ENCODE measurements at places on chromosomes 12 and 14. TPM values are rescaled to one million over a fixed set of nuclear protein-coding genes. Genes with fewer than 3 reads are reported as not detected.

DNA sequence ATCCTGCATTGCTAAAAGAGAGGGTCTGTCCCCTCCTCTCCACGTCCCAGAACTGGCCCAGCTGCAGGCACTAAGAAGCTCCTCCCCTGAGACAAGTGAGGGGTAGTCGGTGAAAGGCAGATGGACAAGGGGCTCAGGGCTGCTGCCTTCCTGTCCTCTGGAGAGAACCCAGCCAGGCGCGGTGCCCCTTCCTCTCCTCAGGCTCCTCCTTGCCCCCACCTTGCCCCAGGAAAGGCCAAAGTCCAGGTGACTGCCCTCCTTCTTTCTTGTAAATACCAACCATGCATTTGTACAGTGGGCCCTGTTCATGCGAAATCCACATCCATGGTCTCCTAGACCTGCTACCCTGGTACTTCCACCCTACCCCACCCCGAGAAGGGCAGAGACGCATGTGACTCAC lies 9.7 kb downstream of the PPP1R1A start:
- peak; percentile 25 for DNase-seq

DNA sequence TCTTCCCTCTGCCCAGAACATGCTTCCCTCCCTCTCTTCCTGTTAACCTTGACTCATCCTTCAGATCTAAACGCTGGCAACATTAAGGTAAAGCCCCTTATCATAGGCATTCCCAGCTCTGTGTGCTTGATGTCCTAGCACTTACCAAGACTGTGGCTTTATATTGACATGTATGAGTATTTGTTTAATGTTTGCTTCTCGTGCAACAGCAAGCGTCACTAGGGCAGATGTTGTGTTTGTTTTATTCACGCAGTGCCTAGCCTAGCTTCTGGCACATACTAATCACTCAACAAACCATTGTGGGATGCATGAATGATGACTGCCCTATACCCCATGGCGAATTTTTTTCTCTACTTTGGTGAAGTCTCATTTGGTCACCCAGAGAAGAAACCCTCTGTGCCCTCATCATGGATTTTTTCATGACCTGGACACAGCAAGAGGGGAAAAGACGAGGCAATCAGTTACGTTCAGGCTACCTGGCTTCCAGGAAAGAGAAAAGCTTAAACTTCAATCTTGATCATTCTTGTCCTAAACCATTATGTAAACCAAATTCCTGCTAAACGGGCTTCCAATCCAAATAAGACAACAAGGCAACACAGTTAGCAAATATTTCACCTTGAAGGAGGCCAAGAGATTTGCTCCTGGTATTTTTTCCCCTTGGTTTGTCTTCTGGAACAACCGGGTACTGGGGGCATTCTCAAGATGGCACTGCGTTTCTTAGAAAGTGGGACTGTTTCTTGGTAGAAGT lies 47.9 kb upstream of the SOCS2 start:
- DNase-seq, result no peak

DNA sequence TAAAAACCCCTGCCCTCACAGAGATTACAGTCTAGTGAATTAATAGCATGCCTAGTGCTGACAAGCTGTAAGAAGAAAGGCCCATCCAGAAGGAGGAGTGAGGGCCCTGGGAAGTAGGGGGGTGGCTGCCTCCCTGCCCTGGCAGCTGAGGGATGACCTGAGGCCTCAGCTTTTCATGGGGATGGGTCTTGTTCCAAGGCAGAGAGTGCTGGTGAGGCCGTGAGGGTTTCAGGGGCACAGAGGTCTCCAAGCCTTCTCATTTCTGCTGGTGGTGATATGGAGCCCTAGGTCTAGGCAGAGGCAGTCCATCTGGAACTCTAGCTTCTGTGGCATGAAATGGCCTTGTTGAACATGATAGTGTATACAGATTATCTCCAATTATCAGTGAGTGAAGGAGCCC lies 114.4 kb downstream of the ZFP36L1 start:
- no peak for DNase-seq

The CATSPERB gene
- 2.1 TPM for total RNA-seq

GRCh38 chr12:75712223-75712622 lies 200.8 kb upstream of the KRR1 start:
- DNase-seq, result peak; percentile 62

The HOXC5 gene
- total RNA-seq, result 4.8 TPM

GRCh38 chr14:80483331-80483730 lies 272.0 kb upstream of the DIO2 start:
- DNase-seq, result no peak

DNA sequence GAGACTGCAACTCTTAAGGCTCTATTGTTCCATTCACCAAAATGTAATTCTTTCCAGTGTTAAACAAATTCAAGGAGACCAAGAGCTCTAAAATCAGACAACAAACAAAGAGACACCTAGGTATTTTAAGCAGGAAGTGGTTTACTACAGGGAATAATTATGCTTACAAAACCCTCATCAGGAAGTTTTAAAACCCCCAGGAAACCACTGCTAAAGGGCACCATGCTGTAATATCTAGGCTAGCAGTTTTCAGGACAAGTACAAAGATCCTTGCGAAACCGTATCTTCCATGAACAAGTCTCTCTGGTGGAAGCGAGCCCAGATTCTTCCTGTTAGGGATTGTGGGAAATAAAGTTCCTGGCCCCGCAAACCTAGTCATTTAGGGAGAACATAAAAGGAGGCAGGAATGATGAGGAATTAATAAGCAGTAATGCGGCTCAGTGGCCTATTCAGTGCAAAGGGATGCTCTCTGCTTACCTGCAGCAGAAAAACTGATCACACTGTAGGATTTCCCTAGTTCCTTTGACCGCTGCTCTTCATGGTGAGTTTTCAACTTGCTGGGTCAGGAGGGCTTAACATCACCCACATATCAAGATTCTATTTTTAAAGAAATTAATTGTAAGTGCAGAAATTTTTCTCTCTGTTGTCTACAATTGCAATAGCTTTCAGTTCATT lies 42.8 kb downstream of the ACSM4 start:
- no peak for DNase-seq

DNA sequence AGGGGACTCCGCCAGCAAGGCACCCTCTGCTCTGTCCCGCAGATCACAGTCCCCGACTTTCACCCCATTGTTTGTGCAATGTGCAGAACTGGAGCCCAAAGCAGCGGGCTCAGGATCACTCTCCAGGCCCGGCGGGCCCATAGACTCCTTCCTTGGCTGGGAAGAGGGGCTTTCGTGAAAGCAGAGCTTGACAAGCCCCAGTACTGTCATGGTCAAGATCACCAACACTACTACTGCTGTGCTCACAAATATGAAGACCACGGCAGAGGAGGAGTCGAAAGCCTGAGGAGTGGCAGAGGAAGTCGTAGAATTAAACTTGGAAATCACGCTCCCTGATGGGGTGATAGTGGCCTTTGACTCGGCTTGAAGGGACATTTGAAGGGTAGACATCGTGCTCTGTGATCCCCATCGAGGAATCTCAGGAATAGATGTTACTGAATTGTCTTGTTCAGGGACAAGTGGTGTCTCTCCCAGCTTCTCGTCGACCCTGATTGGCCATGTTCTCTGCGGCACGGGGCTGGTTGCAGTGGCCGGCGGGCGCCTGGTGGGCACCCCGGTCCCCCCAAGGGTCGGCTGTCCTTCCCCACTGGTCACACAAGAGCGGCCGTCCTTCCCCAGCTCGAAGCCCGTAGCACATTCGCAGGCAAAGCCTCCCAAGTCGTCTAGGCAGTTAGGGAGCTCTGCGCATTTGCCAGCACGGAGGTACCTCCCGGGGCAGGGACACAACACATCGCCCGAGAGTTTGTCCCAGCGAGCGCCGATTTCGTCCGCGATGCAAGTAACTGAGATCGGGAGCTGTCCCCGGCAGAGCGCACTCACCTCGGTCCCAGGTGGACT lies 1.1 kb downstream of the CLEC14A start:
- peak; percentile 70 for DNase-seq

The FGF23 gene
- not detected for total RNA-seq

- no peak for DNase-seq
These were observed 59.5 kb upstream of the TMX1 start for GRCh38 chr14:51180577-51180976.

- DNase-seq, result no peak
These were observed 392.1 kb downstream of the RPS29 start for GRCh38 chr14:49194067-49194466.

GRCh38 chr12:33514893-33515292 lies 75.3 kb upstream of the SYT10 start:
- DNase-seq, result no peak

GRCh38 chr14:101884934-101885576 lies 79.3 kb upstream of the DYNC1H1 start:
- DNase-seq, result no peak

DNA sequence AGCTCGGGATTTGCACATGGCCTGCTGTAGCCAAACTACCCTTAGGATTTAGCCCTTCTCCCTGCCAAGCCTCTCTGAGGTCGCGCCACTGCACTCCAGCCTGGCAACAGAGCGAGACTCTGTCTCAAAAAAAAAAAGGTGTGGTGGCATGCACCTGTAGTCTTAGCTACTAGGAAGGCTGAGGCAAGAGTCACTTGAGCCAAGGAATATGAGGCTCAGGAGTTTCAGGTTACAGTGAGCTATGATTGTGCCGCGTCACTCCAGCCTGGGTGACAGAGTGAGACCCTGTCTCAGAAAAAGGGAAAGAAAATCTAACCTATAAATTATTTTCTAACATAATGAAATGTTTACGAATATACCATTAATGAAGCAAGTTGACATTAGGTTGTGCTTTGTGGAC lies 29.7 kb downstream of the ESRRB start:
- no peak for DNase-seq

The C12orf42 gene
- total RNA-seq, result 0.94 TPM

DNA sequence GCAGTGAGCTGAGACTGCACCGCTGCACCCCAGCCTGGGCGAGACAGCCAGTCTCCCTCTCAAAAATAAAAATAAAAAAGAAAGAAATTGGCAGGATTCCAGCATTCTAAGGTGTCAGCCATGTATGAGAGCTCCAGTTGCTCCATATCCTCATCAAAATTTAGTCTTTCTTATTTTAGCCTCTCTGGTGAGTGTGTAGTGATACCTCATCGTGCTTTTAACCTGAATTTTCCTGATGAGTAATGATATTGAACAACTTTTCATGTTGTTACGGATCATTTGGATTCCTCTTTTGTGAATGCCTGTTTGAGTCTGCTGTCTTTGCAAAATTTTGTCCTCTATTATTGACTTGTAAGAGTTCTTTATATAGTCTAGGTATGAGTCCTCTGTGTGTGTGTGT lies 28.5 kb downstream of the CCDC60 start:
- DNase-seq, result no peak

GRCh38 chr12:52634266-52635056 lies 16.1 kb upstream of the KRT73 start:
- peak; percentile 3 for DNase-seq

GRCh38 chr14:59333668-59334067 lies 131.5 kb downstream of the GPR135 start:
- DNase-seq, result peak; percentile 83

The DPF3 gene
- 2.8 TPM for total RNA-seq

The IFI27L2 gene
- 28.2 TPM for total RNA-seq

- no peak for DNase-seq
These were observed 29.2 kb upstream of the SPTLC2 start for GRCh38 chr14:77645520-77646230.

DNA sequence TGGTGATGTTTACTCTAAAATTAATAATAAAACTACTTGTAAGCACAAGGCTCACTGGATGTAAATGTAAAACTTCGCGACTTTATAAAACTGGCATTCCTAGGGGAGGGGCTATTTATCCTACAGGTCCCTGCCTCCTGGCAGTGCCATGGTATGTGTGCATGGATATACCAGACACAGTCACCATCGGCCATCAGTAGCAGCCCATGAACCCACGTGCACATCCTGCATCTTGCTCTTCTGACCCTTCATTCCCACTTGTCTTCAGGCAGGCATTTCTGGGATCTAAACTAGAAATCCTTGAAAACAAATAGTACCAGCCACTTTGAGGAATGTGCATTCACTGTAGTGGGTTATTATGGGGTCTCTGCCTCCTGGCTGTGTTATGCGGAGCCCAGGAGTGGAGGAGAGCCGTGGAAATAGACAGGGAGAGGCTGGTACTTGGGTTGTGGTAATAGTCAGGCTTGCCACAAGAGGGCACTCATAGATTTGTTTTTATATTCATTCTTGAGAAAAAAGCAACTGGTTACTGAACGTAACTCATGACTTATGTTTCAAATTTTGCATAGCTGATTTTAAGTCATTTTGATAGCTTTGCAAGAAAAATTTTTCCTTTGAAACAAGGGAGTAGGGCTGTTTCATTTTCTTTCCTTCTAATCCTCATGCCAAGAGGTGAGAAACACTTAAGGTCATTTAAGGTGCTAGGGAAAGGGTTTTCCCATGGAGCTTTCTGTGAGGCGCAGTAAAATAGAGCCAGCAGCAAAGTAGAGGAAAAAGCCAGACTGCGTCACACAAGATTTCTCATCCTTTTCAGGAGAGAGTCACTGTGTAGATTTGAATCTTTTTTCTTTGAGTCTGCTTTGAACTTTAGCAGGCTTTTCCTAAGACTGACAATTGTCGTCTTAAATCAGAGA lies 17.4 kb upstream of the GALNT16 start:
- DNase-seq, result peak; percentile 68

GRCh38 chr14:54135804-54136280 lies 179.2 kb upstream of the BMP4 start:
- DNase-seq, result no peak

The RFLNA gene
- 0.76 TPM for total RNA-seq

GRCh38 chr12:124796303-124796960 lies 67.2 kb downstream of the SCARB1 start:
- DNase-seq, result no peak

- DNase-seq, result no peak
These were observed 19.3 kb upstream of the ST8SIA1 start for GRCh38 chr12:22353615-22354325.

GRCh38 chr14:93962701-93963601 lies 13.4 kb downstream of the ASB2 start:
- no peak for DNase-seq

The TTC6 gene
- not detected for total RNA-seq

The TSFM gene
- total RNA-seq, result 32.8 TPM

DNA sequence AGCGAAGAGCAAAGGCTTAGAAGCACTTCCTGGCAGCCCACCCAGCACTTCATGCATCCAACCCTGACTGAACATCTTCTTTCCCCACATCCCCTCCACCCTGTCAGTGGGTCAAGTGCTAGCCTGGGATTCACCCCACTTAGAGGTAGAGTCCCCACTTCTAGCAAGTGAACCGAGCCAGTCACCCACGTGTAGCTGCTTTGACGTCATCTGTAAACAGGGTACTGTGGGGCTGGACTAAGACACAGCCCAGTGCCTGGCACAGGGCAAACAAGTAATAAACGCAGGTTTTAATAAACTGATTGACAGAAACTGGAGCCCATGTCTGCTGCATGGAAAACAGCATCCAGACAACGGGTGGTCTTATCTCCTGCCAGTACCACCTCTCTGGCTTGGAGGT lies 61.7 kb downstream of the ITPK1 start:
- DNase-seq, result no peak

DNA sequence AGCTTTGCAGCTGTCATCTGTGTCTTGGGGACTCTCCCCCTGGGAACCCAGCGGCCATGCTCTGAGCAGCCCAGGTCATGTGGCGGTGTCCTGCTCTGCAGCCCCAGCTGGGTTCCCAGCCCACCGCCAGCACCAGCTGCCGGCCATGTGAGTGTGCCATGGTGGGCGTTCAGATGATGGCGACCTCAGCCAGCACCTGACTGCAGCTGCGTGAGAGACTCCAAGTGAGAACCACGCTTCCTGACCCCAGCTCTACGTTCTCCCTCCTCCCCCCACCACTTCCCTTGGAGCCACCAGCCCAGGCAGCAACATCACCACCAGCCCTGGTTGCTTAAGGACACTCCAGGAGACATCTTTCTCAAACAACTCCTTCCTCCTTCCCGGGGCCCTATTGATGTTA lies 68.8 kb downstream of the SLC24A4 start:
- DNase-seq, result no peak

Data from kidney (tissue), 22 donors.